ENCODE measurements at places on chromosomes 5 and 9.

DNA sequence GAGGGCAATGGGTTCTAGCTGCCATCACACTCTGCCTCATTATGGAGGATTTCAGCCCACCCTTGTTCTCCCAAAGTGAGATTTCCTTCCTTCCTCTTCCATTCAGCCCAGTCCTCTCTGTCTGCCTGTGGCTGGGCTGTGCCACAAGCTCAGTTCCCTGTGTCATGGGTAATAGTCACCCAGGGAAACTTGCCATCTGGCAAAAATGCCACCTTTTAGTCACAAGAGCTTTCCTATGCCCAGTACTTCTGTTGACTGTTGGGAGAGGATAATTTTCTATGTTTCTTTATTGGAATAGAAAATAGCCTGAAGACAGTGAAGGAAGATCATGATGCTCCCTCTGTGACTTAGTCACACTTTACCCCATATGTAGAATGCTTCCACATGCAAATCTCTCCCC lies 71.4 kb downstream of the TLR4 start:
- no peak for DNase-seq

- DNase-seq, result no peak
These were observed 3.2 kb downstream of the ADAMTS12 start for GRCh38 chr5:33888587-33888986.

DNA sequence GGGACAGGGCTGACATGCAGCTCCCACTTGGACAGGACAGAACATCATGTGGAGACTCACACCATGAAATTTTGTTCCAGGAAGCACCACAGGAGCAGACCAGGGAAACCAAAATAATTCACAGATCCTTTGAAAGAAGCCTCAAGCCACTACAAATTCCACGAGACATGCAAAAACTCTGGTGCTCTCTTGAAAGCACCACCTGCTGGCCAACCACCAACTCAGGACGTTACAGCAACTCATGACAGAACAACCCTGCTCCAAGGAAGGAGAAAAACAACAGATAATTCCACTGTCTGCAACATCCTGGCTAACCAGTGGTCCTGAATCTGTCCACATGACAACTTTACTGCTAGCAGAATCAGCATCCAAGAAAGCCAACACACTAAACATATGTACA lies 516.0 kb downstream of the SPATA31D1 start:
- DNase-seq, result no peak

DNA sequence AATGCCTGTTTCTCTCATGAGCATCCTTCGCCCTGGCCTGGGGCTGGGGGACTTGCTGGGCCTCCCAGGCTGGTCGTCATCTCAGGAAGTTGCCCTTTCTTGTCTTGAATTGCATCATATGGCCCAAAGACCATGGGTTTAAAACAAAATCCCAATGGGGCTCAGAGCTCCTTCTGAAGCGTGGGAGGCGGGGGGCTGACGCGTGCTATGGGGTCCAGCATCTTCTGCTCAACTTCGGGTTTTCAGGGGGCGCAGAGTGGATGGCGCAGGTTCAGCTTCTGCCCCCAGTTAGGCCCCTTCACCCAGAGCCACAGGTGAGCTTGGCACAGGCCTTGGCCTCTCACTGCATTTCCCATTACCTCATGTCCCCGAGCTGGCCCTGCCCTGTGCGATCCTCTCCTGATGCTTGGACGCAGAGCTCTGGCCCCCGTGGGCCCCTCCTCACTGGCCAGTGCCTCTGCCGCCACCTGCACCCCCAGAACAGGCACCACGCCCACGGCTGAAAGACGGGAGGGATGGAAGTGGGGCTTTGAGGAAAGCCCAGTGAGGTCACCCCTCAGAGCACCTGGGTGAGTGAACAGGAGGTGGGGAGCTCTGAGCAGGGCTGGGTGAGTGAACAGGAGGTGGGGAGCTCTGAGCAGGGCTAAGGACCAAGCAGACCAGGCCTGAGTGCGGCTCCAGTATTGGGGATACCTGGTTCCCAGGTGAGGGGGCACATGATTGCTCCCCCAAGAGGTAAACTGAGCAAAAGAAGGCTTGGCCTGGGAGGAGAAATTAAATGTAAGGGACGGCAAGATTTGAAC lies 56.0 kb downstream of the TRIP13 start:
- DNase-seq, result no peak

- DNase-seq, result peak; percentile 61
These were observed 5.3 kb downstream of the ANKS6 start for GRCh38 chr9:98790842-98791607.

GRCh38 chr5:82676661-82677060 lies 398.5 kb upstream of the RPS23 start:
- DNase-seq, result no peak

DNA sequence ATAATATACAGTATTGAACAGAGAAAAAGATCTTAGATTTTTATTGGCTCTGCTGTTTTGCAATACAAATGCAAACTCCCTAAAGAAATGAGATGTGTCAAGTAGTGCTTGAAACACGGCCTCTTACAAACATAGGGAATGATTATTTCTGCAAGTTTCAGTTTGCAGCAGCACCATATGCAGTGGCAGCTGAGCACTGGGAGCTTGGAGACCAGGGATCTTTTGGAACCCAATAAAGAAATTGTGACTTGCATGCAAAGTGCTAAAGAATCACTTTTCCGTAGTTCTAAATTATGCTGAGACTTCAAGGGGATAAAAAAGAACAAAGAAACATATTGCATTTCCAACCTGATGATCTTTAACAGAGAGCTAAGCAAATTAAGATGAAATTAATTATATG lies 674.6 kb upstream of the ZNF608 start:
- no peak for DNase-seq

- no peak for DNase-seq
These were observed 43.3 kb downstream of the PRRX2 start for GRCh38 chr9:129708793-129709192.

DNA sequence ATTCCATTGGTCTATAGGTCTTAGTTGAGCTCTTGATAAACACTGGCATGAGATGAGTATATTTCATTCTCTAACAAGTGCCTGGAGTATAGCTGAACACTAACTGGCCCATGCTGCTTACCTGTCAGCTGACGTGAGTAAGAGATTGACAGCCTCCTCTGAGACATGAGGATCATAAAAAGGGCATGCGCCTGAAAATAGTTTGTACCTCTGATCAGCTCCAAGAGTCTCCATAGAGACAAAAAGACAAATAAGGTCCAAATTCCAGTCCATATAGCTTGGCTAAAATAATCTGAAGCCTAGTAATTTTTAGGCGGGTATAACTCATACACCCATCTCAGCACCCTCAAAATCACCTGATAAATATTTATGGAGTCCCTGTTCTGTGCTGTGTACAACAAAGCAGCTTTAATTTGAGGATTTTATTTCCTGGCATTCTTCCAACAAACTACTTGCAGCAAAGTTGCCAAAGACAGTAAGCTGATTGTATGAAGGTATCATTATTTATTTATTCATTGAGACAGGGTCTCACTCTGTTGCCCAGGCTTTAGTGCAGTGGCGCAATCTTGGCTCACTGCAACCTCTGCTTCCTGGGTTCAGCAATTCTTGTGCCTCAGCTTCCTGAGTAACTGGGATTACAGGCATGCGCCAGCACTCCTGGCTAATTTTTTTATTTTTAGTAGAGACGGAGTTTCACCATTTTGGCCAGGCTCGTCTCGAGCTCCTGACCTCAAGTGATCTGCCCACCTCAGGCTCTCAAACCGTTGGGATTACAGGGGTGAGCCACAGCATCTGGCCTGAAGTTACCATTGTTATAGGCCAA lies 16.2 kb upstream of the FSD1L start:
- no peak for DNase-seq

- DNase-seq, result peak; percentile 76
These were observed 90.9 kb upstream of the BOD1 start for GRCh38 chr5:173707392-173707791.

DNA sequence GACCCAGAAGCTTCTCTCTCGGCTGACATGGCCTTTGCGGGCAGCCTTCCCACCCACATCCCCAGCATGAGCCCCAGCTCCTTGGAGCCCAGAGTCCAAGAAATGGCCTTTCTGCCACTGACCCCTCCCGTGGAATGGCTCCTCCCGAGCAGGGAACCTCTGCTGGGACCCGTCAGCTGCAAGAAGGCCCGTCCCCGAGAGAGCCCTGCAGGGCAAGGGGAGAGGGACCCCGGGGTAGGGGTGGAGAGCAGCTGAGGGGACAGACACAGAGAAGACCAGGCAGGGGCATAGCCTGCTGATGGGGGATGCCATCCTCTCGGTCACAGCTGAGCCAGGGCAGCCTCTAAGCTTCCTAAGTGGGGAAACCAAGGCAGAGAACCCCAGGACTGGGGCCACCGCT lies 11.2 kb upstream of the NOTCH1 start:
- DNase-seq, result no peak

GRCh38 chr9:81182431-81182830 lies 506.9 kb downstream of the TLE1 start:
- no peak for DNase-seq

- no peak for DNase-seq
These were observed 396.0 kb downstream of the LRRC70 start for GRCh38 chr5:62974623-62975022.

DNA sequence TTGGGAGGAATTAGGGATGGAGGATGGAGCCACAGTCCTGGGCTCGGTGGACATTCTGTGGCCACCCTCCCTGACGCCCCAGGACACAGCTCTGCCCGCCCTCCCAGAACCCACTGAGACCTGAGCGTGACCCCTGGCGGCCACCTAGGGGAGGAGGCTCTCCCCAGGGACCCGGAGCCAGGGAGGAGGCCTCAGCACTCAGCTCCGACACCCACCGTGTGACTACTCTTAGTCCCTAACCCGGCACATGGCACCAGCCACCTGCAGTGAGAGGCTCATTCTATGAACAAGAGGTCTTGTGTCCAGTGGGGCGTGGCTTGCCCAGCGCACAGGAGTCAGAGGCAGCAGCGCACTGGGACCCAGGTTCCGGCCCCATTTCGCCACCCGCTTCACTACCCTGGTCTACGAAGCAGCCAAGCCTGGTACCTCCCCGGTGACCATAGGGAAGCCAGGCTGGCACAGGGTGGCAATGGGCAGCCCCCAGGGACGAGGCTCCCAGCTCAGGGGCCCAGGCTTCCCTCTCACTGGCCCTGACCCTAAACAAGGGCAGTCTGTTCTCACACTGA lies 10.2 kb downstream of the SARDH start:
- DNase-seq, result no peak

DNA sequence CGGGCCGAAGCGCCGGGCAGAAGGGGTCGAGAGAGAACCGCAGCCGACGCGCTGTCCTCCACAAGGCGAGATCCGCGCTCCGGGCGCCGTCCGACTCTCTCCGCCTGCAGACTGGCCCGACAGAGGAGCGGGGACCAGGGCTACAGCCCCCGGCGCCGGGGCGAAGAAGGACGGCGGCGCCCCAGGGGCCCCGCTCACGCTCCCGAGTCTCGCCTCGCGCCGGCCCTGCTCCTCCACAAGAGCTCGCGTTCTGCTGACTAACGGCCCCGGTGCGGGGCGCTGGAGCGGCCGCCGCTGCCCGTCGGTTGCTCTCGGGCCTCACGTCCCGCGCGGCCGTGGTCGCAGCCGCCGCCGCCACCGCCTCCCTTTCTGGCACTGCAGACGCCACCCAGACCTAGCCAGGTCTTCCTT lies 338 bp downstream of the ABHD17B start:
- no peak for DNase-seq

DNA sequence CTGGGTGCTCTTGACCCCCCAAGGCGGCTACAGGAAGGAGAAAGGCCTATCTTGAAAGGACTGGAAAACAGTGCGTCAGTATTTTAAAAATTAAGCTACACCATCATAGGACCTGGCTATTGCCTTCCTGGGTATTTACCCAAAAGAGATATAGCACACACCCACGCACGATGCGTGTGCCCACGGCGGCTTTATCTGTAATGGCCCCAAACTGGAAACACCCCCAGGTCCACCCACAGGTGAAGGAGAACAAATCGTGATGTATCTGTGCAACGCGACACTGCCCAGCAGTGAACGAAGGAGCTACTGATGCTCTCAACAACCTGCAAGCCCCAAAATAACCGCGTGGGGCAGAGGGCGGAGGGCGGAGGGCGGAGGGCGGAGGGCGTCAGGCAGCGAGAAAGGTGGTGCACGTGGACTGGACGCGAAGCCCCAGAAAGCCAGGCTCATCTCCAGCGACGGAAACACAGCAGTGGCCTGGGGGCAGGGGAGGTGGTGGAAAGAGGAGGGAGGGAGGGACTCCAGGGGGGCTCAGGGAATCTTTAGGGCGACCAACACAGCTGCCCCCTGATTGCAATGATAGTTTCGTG lies 12.4 kb upstream of the PTGDS start:
- no peak for DNase-seq

GRCh38 chr5:23528677-23529076 lies 21.3 kb downstream of the PRDM9 start:
- no peak for DNase-seq

DNA sequence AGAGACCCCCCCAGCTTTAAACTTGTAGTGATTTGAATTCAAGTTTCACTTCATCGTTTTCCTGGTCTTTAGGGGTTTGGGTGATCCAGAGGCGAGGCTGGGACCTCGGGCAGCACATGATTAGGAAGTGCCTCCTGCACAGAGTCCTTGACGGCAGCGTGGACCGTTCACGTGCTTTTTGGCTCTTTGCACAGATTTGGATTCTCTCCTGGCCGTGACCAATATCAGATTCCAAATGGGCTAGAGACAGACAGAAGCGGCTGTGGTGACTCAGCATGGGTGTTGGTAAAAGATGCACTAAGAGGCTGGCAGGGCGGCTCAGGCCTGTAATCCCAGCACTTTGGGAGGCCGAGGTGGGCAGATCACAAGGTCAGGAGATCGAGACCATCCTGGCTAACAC lies 117.2 kb upstream of the CACNA1B start:
- DNase-seq, result no peak

DNA sequence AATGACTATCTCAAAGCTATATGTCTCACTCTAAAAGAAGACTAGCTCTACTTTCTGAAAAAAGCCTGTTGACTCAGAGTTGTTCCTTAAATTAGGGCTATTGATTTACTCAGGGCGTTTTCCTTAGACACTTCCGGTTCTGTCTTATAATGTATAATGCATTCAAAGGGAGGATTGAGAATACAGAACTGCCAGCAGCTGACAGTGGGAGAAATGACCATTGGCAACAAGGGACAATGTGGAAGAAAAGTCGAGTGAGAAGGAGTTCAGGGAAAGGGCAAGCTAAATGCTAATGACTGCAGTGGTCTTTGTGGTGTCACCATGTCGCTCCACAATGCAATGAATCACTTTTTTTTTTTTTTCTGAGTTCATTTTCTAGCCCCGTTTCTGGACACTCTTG lies 65.7 kb upstream of the ANKH start:
- DNase-seq, result no peak

GRCh38 chr5:3590161-3590966 lies 5.3 kb upstream of the IRX1 start:
- no peak for DNase-seq
